H9 (cell line): ENCODE measurements at places on chromosomes 1 and 21. TPM values are rescaled to one million over a fixed set of nuclear protein-coding genes. Genes with fewer than 3 reads are reported as not detected.
A peak's percentile ranks its signal among the peaks of the same experiment; 100 is the strongest.

GRCh38 chr1:51818487-51818886, 60.0 kb downstream of the NRDC start:
- DNase-seq, result no peak

GRCh38 chr1:24786191-24786590, 40.9 kb downstream of the CLIC4 start:
- no peak for DNase-seq

GRCh38 chr1:158026651-158027050, 33.2 kb downstream of the KIRREL1 start:
- no peak for DNase-seq

DNA sequence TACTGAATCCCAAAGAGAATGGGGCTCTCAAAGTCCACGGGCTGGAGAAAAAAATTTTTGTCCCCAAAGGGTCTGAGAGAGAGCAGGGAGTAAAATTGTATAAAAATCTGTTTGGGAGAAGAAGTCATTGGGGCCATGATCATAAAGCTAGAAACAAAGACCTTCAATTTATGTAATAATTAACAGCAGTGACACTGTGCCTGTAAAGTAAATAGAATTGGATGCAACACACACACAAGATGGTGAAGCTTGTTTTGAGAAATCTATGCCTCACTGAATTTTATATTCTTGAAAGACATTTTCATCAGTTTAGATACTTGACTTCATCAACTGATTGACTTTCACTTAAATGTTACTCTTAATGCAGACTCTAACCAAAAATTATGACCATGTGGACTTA, 600.5 kb upstream of the ADAMTS5 start:
- no peak for DNase-seq

DNA sequence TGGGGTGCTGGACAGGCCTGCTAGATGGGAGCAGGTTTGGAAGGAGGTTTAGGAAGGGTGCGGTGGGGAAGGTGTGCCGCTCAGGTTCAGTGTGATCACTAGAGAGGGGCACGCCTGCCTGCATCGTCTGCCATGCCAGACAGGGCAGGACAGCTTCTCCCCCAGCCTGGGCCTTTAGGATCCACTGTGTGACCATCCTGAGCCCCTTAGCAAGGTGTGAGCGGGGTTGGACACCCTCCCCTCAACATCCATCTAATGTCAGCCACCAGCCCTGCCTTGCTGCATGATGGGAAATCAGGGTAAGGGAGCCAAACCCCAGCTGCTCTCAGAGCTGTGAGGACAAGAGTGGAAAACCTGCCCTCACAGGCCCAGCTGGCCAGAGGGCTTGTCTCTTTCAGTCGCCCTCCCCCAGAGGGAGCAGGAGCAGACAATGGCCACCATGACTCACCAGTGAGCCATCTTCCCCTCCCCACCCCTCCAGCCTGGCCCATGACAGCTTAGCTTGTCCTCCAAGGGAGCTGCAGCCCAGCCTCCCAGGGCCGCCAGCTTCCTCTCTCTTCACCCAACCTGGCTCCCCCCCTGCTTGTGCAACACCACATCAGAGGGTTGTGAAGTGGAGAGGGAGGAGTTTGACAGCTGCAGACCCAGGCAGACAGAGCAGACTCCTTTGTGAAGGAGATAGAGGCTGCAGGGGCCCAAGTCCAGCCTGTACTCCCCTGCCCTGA, 37.0 kb downstream of the NUAK2 start:
- DNase-seq, result peak; percentile 97

GRCh38 chr1:119646521-119647227, 1.4 kb downstream of the ZNF697 start:
- no peak for DNase-seq

GRCh38 chr1:39204441-39205081, at the start of gene MACF1:
MACF1 (plus strand) TSS chr1:39204695; CDS start chr1:39205023, 328 bp downstream.
- DNase-seq, result peak; percentile 50

GRCh38 chr1:223319398-223319797, 44.6 kb downstream of the SUSD4 start:
- no peak for DNase-seq

DNA sequence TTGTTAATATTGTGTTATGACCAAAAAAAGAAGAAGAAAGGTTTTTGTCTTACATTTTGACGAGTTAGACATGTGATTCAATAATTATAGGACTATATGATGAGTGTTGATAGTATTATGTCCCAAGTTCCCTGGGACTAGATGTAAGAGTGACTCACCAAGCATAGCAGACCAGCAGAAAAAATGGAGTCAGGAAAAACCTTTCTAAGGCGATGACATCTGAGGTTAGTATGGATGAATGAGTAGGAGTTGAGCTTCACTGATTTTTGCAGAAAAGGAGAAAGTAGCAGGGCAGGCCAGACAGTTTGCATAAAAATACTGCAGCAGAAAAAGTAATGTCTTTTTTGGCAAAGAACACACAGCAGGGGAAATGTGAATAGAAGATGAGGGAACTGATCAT, 1041.3 kb upstream of the ADGRL4 start:
- no peak for DNase-seq

- DNase-seq, result no peak
Measured at GRCh38 chr1:236957235-236957634, 47.0 kb downstream of the MT1HL1 start.

DNA sequence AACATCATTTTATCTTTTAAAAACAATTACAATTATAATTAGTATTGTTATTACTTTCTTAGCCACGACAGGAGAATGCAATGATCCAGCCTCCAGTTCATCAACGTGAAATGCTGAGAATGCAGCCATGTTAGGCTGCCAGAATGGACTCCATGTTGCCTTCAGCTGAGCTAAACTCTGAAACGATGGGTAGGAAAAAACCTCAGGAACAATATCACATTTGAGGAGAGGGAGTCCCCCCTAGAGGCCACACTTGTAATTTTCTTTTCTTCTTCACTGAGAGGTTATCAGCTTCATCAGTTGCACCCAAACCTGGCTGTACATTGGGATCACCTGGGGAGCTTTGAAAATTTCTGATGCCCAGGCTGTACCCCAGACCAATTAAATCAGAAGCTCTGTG, 34.6 kb upstream of the DNAH14 start:
- DNase-seq, result peak; percentile 39

DNA sequence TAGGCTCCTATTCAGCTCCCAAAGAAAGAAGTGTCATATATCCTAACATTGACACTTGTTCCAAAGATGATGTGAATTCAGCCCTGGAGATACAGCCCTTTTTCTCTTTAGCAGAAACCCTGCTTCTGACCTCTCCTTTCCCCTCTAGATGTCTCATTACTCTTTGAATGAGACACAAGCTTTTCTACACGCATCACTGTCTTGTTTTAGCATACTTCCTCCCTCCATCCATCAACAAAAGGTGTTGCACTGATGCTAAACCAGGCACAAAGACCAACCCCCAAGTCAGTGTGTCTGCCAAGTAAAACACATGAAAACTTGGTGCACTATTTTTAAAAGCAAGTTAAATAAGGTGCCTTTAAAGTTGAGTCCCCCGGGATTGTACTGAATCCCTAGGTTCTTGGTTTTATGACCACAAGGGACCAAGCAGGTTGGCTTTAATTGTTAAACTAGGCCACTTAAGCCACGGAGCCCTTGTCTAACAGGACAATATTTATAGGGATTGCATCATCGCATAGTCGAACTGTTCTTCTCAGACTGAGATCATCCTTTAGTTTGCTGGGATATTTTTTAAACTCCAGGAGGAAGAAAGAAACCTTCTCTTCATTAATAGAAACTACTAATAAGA, 101.0 kb upstream of the GUCA2B start:
- no peak for DNase-seq

Gene C1orf94
- 0.98 and 1.9 TPM in 2 replicates for total RNA-seq

Gene BGLAP
- 2.4 and 3.0 TPM in 2 replicates for total RNA-seq

Gene DHCR24
- total RNA-seq, result 318 and 340 TPM in 2 replicates

Gene DUSP12
- 23.2 and 28.0 TPM in 2 replicates for total RNA-seq

Gene LCE2A
- not detected in 2 replicates for total RNA-seq
